ENCODE measurements at places on chromosomes 4 and X.
A peak's percentile ranks its signal among the peaks of the same experiment; 100 is the strongest.

GRCh38 chr4:105433421-105433820, 40.4 kb downstream of the PPA2 start:
- DNase-seq: no peak

DNA sequence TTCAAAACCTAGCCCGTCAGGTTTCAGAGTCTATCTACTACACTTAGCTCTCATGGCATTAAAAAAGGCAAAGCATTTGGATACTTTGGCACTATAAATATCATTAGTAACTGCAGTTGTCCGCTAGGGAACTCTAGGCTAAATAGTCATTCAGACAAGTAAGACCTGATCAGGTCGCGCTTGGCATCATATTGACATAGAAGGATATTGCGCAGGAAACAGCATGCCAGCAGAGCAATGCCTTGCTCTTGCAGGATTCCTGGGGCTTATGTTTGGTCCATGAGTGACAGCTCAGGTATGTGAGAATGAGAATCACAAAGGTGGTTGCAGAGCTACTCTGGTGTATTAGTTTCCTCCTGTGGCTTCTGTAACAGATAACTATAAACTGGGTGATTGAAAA, 62.7 kb downstream of the KDM6A start:
- DNase-seq: no peak

- no peak for DNase-seq
Observed at GRCh38 chr4:106854569-106855351, 181.4 kb downstream of the DKK2 start.

- no peak for DNase-seq
Observed at GRCh38 chrX:54208531-54208930, 25.5 kb upstream of the FAM120C start.

DNA sequence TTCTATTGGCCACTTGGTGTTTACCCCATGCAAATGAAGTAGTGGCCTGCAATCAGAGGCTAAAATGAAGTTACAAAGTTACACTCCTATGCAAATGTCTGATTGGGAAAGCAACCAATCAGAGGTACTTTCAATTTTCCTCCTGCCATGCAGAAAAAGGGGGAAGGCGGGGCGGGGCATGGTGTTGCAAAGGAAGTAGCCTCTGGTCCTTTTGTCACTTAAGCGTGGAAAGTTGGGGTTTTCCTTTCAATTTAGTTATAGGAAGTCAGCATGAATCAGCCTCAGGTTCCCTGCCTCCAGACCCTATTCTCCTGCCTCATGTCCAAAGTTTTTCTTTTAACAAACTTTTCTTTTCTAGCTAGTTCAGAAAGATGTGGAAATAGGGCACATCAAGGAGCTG, 69.3 kb downstream of the GPC4 start:
- no peak for DNase-seq

DNA sequence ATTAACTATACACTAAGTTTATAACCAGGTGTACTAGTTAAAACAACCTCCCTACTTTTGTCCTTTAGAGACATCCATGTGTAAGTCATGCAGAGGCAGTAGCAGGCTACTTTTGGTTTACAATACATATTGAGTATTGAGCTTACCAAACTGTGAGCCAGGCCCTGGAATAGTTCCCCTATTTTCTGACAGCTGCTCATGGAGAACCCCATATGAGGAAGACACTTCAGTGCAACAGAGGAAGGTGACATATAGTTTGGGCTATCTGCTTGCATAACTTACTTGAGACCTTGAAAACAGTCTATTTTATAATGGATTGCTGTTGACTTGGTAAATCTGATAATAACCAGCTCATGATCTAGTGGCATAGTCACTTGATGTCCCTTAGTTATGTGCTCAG, 190.5 kb downstream of the SH3BGRL start:
- DNase-seq: no peak

- no peak for DNase-seq
Observed at GRCh38 chrX:72624194-72624593, 51.6 kb upstream of the HDAC8 start.

- peak; percentile 33 for DNase-seq
Observed at GRCh38 chr4:185142912-185143600, at the start of gene SLC25A4. SLC25A4 (plus strand) TSS chr4:185143266; CDS start chr4:185143373, 107 bp downstream.

Measured in activated CD4-positive, CD25-positive, alpha-beta regulatory T cell treated with anti-CD3 and anti-CD28 coated beads, Interleukin-2, amount 50 U/mL, for 16 hours (primary cell).